ENCODE measurements at places on chromosomes 1 and 21.

GRCh38 chr1:183000167-183000962 lies 22.9 kb upstream of the LAMC1 start:
- DNase-seq: no peak

GRCh38 chr1:165883056-165883455 lies 55.6 kb downstream of the UCK2 start:
- no peak for DNase-seq

GRCh38 chr1:34162852-34163766 lies 1.9 kb downstream of the CSMD2 start:
- peak; percentile 84 for DNase-seq

DNA sequence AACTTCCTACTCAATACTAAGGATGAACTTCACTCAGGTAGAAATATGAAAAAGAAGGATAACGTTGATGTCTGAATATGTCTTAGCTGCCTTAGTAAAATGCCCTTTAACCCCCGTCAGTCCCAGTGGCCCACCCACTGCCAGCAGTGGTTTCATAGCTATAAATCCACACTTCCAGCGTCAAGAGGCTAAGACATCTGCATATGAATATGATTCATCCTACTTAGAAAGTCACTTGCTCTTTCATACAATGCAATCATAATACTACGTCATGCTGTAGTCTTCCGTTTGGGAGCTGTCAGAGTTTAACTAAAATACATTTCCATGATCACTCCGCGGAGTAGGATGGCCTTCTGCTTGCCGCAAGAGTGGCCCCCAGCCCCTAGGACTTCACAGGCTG lies 247.3 kb downstream of the SDCCAG8 start:
- no peak for DNase-seq

DNA sequence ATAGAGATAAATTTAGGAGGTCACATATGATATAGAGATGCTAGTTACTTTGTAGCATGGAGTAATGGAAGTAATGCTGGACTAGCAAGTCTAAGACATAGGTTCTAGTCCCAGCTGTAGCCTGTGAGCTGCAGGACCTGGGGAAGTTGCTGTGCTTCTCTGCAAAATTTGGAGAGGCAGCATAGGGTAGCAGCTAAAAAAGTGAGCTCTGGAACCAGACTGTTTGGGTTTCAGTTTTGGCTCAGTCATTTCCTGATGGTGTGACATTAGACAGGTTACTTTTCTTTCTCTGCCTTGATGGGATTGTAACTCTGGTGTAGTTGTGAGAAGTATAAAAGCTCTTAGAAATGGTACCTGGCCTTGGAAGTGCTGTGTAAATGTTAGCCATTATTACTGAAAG lies 3.3 kb downstream of the METTL13 start:
- no peak for DNase-seq

DNA sequence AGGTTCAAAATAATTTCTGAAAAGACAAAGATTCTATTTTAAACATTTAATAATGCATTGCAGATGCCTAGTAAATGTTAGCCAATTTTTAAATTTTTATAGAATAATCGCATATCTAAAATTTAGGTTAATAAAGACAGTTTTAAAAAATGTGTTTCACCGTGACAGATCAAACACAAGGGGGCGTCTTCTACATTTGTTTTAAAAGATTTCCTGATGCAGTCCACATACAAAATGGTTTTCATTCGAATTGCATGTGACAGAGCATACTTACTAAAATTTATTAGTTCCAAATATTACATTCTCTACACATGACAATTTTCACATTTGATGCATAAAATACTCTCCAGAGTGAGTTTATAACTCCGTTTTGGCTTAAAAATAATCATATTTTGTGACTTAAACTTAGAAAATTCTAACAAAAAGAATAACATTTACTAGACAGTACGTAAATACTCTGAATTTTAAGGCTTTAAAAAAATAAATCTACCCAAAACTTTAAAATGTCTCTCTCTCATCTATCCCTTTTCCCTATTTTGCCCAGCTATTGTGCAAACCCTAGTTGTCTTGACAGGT lies 75.5 kb downstream of the ADAMTS1 start:
- DNase-seq: no peak

DNA sequence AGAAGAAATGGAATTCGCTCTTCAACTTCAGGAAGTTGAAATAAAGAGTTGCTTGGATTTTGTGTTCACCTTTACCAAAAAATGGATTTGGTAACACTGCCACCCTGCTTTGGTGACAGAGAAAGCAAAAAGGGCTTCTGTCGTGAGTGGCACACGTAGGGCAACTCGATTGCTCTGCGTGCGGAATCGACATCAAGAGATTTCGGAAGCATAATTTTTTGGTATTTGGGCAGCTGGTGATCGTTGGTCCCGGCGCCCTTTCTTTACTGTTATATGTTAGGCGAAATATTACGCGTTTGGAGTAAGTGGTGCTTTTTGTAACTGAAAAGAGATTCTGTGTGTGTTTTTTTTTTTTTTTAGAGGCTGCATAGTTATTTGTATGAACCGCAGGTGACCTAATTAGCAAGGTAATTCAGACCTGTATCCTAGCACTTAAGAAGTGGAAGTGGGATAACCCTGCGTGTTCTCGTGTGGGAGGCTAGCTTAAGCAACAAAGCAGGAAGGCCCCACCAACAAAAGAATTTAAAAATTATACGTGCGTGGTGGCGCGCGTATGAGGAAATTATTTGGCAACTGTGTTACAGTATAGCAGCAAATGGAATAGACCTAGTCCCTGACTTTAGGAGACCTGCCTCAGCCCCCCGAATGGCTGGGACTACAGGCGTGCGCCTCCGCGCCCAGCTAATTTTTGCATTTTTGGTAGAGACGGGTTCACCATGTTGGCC lies at the start of gene RNU11:
TSS of gene RNU11 (plus strand) at position 127 of the 725 bp plus-strand sequence.
- DNase-seq: peak; percentile 91

GRCh38 chr21:45319461-45320211 lies 31.9 kb upstream of the POFUT2 start:
- no peak for DNase-seq

DNA sequence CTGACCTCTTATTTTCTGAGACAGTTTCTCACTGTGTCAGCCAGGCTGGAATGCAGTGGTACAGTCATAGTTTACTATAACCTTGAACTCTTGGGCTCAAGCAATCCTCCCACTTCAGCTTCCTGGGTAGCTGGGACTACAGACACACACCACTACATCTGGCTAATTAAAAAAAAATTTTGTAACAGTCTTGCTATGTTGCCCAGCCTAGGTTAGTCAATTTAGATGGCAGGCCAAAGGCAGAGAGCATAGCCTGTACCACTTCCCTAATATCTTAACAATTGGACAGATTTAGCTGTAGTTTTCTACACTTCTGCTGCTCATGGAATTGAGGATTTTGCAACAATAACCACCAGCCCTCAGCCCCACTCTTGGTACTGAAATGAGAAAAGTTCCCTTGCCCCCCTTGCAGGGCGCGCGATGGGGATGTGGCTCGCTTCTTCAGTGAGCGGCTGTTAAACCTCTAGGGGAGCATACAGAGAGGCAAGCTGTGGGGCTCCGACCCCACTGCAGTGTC lies 34.9 kb upstream of the PTGFRN start:
- DNase-seq: no peak

DNA sequence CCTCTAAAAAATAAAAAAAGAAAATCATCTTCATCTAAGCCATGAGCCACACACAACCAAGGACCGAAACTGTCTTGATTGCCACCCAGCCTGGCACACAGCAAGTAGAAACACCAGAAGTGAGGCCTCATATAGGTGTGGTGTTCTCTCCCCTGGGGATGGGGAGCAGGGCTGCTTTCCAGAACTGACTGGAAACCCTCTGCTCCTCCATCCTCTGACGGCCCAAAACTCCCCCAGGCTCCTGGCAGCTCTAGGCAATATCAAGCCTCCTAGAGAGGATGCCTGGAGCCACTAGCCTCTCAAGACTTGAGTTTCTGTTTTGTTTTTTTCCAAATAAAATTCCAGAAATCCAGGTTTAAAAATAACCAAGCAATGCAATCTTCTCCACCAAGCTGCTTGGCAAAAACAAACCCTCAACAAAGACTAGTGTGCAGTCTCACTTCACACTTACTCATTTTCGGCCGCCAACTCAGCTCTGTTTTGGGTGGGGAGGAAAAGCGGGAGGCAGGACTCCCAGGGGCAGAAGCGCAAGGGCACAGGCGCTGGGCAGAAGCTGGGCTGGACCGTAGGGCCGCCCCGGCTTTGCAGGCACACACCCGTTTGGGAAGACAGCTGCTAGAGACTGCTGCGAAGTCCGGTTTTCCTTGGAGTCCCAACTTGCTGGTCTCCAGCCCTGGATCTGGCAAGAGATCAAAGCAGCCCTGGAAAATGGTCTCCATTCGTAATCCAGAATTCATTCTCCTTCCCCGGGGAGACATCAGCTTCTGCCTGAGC lies 78.2 kb upstream of the CAPZB start:
- peak; percentile 27 for DNase-seq

DNA sequence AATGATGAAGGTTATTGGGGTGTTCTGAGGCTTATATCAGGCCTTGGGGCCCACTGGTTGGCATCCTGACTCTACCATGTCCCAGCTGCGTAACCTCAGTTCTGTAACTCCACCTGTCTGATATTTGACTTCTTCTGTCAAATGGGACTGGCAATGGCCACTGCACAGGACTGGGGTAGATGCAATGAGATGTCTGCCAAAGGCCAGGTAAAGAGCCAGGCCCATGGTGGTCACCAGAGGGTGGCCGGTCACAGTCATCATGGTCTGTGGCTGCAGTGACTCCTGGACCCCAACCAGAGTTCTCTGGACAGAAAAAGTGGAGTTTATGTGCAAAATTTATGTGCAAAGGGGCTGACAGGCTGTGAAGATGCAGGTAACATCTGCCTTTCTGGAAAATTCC lies 173.3 kb downstream of the PTPRU start:
- DNase-seq: no peak

GRCh38 chr1:116768416-116769103 lies 14.3 kb downstream of the CD2 start:
- no peak for DNase-seq

GRCh38 chr1:152110365-152110859 lies 4.8 kb downstream of the TCHH start:
- DNase-seq: peak; percentile 12

DNA sequence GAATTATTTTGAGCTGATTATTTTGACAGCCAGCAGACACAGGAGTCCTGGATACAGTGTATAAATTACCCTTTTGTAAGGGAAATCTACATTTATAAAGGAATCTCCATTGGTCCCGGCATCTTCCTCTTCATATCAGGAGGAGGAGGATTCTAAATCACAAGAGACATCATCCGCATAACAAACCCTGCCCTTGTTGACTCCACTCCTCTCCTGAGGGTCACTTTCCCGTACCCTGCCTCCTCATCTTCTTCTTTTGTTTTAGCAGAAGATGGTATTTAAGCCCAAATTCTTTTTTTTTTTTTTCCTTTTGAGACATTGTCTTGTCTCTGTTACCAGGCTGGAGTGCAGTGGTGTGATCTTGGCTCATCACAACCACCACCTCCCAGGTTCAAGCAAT lies 14.6 kb upstream of the PKNOX1 start:
- no peak for DNase-seq

GRCh38 chr1:83857103-83857502 lies 141.8 kb downstream of the TTLL7 start:
- no peak for DNase-seq

DNA sequence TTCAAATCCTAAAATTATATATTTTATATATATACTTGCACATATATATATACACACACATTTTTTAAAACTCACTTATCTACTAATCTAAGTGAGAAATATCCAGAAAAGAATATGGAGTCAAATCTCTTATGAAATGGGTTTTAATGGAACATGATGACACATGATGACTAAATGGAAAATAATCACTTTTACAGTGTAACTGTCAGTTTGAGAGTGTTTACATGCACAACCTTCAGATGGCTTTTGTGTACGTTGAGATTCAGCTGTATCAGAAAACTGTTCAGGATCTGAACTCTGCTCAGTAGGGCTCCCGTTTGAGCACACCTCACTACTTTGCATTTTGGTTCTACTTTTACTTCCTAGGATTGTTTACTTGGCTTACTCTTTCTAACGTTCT lies 189.8 kb downstream of the DNAH14 start:
- DNase-seq: no peak

- no peak for DNase-seq
These were observed 184.8 kb upstream of the COA6 start for GRCh38 chr1:234188454-234188792.

DNA sequence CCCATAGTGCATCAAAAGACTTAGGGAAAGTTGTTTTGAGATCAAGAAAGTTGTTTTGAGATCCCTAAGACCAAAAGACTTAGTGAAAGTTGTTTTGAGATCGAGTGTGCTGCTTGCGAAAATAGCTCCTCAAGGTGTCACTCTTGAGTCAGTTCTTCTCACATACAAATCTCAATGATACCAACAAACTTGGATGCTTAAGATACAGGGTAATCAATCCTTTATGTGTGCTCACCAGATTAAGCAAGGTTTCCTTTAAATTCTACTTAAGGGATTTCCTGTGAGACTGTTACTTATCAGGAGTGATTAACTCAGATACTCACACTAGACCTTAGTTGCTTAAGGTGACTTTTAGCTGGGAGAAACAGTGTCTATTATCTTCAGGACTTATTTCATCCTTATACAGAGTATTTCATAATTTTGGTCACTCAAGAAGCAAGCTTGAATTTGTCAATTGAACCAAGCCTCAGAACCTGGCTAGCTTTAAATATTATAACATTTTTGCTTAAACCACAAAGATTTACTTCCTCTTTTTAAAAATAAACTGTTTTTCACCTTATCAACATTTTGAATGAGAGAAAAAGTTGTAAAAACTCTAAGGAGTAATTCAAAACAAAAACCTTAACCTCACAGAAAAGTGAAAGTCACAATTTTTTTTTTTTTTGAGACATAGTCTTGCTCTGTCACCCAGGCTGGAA lies 8.0 kb upstream of the RLF start:
- DNase-seq: peak; percentile 36

- DNase-seq: no peak
These were observed 199.8 kb downstream of the C1orf94 start for GRCh38 chr1:34376531-34376930.
